ENCODE measurements at places on chromosomes 13 and 19. TPM values are rescaled to one million over a fixed set of nuclear protein-coding genes. Genes with fewer than 3 reads are reported as not detected.

Gene NR2F6
- total RNA-seq: 9.8 TPM

Gene RNF17
- 3.3 TPM for total RNA-seq

Gene TMIGD2
- not detected for total RNA-seq

Gene CBARP
- total RNA-seq: 5.3 TPM

Gene ELSPBP1
- not detected for total RNA-seq

Gene GPR32
- total RNA-seq: not detected

Gene ZNF578
- 36.3 TPM for total RNA-seq

Gene TMEM91
- 6.5 TPM for total RNA-seq

Gene OR10H1
- not detected for total RNA-seq

Gene NCR1
- not detected for total RNA-seq

Gene ZNF132
- total RNA-seq: 15.9 TPM

Gene CPB2
- total RNA-seq: not detected

Gene TMEM86B
- total RNA-seq: 0.82 TPM

Gene MEF2B
- not detected for total RNA-seq

Gene STOML3
- total RNA-seq: not detected

Gene LGALS14
- not detected for total RNA-seq

Gene SLITRK6
- total RNA-seq: 2.4 TPM

Gene CEACAM7
- total RNA-seq: not detected

Gene SELENOV
- 0.41 TPM for total RNA-seq

Gene C19orf81
- not detected for total RNA-seq

Gene DLEU7
- 17.9 TPM for total RNA-seq

All from frontal cortex (tissue), 4 donors.